ENCODE measurements at places on chromosomes 12 and 14.

- no peak for DNase-seq
Measured at GRCh38 chr12:1929241-1929984, 11.0 kb upstream of the CACNA2D4 start.

DNA sequence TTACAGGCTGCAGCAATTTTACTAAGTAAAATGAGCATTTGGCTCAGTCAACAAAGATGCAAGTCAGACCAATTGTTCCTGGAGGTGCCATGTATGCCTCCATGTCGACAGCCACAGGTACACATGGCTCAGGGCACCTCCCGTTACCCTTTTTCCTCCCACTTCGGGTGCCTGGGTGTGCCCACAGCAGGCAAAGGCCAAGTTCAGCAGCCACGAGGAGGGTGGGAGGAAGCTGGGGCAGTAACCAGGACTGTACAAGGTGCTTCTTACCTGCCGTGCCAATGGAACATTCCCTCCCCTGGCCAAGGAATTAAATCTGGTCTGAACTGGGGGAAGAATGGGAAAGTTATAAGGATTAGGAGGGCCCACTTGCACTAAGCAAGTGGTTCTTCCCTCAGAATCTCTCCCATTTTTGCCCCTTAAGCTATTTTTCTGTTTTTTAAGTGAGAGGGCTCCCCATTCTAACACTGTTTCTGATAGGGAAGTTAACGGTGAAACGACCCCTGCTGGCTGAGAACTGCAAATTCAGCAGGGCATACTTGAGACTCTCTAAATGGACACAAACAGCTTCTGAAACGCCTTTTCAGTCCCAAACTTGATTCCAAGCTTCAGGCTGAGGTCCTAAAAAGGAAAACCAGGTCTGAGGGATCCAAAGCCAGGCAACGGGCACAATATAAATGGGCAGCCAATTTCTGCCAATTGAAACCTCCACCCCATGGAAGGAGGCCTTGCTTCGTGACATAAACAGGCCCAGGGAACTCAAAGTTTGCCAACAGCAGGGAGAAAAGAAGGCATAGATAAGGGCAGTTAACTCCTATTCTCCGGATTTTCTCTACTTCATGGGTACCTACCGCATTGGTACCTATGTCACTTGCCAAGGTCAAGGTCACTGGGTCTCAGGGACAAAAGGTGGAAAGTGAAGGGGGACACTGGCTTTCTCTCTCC is 24.8 kb downstream of the CLECL1 start:
- peak; percentile 57 for DNase-seq

GRCh38 chr12:53365245-53365904 is 14.6 kb upstream of the SP1 start:
- no peak for DNase-seq

GRCh38 chr12:59491877-59492276 is 104.0 kb upstream of the SLC16A7 start:
- no peak for DNase-seq

DNA sequence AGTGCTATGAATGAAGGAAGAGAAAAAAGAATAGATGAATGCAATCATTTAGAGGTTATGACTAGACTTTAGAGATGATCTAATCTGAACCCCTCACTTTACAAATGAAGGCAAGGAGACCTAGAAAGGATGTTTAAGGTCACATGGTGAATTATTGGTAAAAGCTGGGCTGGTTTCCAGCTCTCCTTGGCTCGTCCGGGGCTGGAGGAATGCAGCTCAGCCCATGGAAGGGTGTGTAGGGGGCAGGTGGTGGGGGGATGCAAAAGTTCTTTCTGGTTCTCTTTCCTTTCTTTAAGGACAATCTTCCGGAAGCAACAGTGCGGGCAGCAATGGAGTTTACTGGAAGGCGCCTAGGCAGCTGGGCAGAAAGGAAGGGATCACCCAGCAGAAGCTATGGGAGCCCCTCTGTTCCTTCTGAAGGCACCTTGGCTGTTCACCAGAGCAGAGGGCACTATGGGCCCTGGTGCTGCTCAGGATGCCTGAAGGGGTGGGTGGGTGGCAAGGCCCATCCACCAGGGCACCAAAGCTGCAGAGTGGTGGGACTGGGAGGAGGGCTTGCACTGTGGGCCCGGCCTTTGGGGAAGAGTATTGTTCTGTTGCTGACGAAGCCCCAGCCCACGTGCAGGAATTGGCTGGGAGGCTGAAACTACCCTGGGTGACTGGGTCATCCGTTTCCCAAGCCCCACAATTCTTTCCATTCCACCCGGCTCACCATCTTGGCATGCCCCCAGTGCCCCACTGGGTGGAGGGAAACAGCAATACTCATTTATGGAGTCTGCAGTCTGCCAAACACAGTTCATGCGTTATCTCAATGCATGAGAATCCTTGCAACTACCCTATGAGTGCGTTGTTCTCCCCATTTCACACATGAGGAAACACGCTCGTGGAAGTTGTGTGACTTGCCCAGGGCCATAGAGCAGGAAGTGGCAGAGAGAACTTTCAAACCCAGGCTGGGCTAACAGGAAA is 78.2 kb downstream of the IRF2BPL start:
- DNase-seq: no peak

GRCh38 chr14:51008446-51008845 is 64.2 kb upstream of the PYGL start:
- DNase-seq: no peak

DNA sequence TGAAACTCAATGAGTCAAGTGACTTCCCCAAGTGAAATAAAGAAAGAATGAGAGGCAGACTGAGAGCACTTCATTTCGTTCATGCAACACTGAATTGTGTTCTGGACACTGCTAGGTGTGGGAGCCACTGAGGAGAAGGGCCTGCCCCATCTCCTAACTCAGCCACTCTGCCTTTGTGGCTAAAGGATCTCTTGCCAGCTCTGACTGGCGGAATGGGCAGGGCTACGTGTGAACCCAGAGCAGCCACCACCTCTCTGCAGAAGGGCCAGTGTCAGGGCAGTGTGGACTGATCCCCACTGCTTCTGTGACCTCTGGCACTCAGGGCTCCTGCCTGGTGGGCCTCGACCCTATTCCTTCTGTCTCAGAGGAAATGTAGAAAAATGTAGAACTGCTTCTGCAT is 46.5 kb upstream of the GZMB start:
- DNase-seq: no peak

GRCh38 chr12:104751120-104751519 is 207.0 kb downstream of the SLC41A2 start:
- no peak for DNase-seq

- no peak for DNase-seq
Measured at GRCh38 chr14:103160321-103161053, 37.2 kb downstream of the TNFAIP2 start.

GRCh38 chr12:67648521-67649260 is at the start of gene DYRK2:
DYRK2 (plus strand) TSS chr12:67648745; CDS start chr12:67649134, 389 bp downstream.
- peak; percentile 67 for DNase-seq

GRCh38 chr14:103209054-103209453 is 85.8 kb downstream of the TNFAIP2 start:
- no peak for DNase-seq

GRCh38 chr14:56237398-56237797 is 119.2 kb downstream of the PELI2 start:
- DNase-seq: no peak

DNA sequence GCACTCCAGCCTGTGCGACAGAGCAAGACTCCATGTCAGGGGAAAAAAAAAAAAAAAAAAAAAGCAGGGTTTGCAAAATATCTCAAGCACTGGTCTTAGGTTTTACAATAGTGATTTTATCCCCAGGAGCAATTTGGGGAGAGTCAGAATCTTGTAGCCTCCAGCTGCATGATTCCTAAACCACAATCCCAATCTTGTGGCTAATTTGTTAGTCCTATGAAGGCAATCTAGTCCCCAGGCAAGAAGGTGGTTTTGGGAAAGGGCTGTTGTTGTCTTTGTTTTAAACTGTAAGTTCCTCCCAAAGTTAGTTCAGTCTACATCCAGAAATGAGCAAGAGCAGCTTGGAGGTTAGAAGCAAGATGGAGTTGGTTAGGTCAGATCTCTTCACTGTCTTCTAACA is 135.7 kb downstream of the PLXNC1 start:
- no peak for DNase-seq

DNA sequence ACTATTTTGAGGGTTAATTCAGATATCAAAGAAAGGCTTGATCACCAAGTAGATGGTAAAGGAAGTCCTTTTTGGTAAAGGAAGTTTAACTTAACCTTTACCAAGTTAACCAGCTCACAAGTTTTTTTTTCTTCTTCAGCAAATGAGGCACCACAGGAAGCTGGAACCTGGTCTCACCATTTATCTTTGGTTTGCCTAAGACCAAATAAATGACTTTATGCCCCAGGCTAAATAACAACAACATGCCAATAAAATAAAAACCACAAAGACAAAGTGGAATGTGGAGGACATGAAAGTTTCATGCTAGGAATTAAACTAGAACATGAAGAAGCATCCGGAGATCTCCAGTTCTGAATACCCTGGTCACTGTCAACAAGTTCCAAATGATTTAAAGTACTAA is 116.8 kb upstream of the PRICKLE1 start:
- no peak for DNase-seq
